ENCODE measurements at places on chromosomes 5 and 9. TPM values are rescaled to one million over a fixed set of nuclear protein-coding genes. Genes with fewer than 3 reads are reported as not detected.

The ZNF618 gene
- total RNA-seq = 0.02 TPM

The SPINK6 gene
- not detected for total RNA-seq

The SPINK13 gene
- not detected for total RNA-seq

The MYOZ3 gene
- 0.17 TPM for total RNA-seq

The KIAA1191 gene
- 33.5 TPM for total RNA-seq

The PLCXD3 gene
- total RNA-seq = not detected

The LRRC70 gene
- total RNA-seq = 0.91 TPM

The AK1 gene
- total RNA-seq = 11.8 TPM

The ARID3C gene
- 0.37 TPM for total RNA-seq

The TAF11L5 gene
- not detected for total RNA-seq

The IFNA2 gene
- total RNA-seq = not detected

The TCF7 gene
- total RNA-seq = 87.9 TPM

The DOK3 gene
- 0.37 TPM for total RNA-seq

The WNK2 gene
- total RNA-seq = 5.8 TPM

The TTC23L gene
- 0.42 TPM for total RNA-seq

The RANBP3L gene
- total RNA-seq = not detected

The CAPSL gene
- 1.8 TPM for total RNA-seq

The ST8SIA4 gene
- 16.2 TPM for total RNA-seq

The SLC1A3 gene
- 0.86 TPM for total RNA-seq

The IL5 gene
- not detected for total RNA-seq

The FGF1 gene
- not detected for total RNA-seq

The ZNF608 gene
- not detected for total RNA-seq

The MARCOL gene
- total RNA-seq = not detected

The RNF208 gene
- total RNA-seq = 5.0 TPM

The PCDHGA7 gene
- total RNA-seq = not detected

The TMOD1 gene
- 1.2 TPM for total RNA-seq

The KDM3B gene
- total RNA-seq = 33.4 TPM

The LYRM7 gene
- total RNA-seq = 14.6 TPM

The TAF7 gene
- 57.9 TPM for total RNA-seq

The EQTN gene
- total RNA-seq = not detected

The MLANA gene
- total RNA-seq = not detected

The UBE2R2 gene
- 46.9 TPM for total RNA-seq

The TIMD4 gene
- 3.4 TPM for total RNA-seq

The S1PR3 gene
- total RNA-seq = 1.4 TPM

The VCAN gene
- total RNA-seq = not detected

The PITX1 gene
- 0.25 TPM for total RNA-seq

The ANKRD31 gene
- 0.36 TPM for total RNA-seq

The BTNL9 gene
- not detected for total RNA-seq

Data from activated naive CD4-positive, alpha-beta T cell treated with anti-CD3 and anti-CD28 coated beads for 36 hours (primary cell).